ENCODE measurements at places on chromosomes 1 and 21.

GRCh38 chr1:199688133-199688676 lies 339.3 kb upstream of the NR5A2 start:
- no peak for DNase-seq

DNA sequence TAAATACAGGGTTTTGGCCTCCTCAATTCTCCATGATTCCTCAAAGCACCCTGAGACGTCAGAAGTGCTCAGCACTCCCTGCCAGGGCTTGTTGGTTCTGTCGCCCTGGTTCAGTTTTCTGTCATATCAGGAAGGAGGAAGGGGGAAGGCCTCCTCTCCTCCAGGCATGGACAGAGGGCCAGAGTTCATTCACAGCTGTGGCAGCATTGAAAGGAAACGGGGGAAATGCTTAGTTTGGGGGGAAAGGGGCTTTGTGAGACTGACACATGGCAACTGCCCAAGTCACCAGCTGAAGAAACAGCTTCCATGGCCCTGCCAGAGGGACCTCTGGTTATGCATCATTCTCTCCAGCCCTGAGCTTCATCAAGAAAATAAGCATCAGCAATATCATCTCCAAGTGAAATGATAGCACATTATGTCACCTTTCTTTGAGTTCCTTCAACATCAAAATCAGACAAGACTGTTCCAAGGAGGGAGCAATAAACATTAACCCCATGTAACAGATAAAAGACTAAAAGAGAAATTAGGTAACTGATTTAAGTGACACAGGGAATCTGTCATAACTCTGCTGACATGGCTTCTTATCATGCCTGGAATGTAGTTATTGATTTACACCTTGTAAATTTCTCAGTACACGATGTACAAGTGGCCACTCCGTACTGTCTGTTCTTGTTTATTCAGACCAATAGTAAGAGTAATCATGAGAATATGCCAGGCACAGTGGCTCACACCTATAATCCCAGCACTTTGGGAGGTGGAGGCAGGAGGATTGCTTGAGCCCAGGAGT lies 103.2 kb upstream of the SLC25A33 start:
- no peak for DNase-seq

GRCh38 chr1:5768014-5768413 lies 224.2 kb downstream of the NPHP4 start:
- DNase-seq, result no peak

DNA sequence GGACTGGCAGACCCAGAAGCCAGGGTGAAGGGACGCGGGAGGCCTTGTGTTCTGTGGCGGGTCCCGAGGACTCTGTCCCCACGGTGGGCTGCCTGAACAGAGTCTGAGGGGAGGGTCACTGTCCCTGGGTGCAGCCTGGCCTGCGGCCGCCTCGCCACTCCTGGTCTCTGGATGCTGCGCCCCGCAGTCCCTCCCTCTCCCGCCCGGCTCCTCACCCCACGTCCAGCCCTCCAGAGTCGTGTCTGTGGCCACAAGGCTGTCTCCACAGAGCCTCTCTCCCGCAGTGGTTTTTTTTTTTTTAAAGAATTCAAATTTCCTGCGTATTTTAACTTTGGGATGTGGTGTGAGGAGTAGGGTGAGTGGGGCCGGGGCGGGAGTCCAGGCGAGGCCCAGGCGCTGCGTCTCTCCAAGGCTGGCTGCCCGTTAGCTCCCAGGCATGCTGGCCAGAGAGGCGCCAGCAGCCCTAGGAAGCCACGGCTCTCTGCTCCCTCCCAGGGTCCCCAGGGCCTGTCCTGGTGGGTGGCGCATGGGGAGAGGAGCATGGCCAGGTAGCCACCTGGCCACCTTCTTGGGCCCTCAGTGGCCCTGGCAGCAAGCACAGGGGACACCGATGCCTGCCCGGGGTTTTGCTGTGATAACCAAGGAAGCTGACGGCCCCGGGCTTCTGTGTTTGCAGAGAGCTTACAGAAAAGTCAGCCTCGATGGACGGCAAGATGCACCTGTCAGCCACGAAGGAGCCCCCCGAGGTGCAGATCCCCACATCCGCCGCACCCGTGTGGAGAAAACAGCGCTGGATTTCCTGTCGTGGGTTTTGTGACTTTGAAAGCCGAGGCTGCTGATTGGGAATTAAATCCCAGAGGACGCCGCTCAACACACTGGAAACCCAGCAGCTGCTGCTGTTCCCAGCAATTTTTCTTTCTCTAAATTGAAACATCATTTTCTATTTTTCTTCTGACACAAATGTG lies 72.8 kb downstream of the MORN1 start:
- no peak for DNase-seq

GRCh38 chr1:160853014-160853413 lies 9.7 kb downstream of the CD244 start:
- DNase-seq, result no peak

GRCh38 chr1:160711276-160711601 lies 383 bp downstream of the CD48 start:
- no peak for DNase-seq

GRCh38 chr1:233393926-233394680 lies 66.6 kb downstream of the MAP3K21 start:
- DNase-seq, result no peak

GRCh38 chr1:216883518-216883917 lies 160.3 kb upstream of the ESRRG start:
- no peak for DNase-seq

DNA sequence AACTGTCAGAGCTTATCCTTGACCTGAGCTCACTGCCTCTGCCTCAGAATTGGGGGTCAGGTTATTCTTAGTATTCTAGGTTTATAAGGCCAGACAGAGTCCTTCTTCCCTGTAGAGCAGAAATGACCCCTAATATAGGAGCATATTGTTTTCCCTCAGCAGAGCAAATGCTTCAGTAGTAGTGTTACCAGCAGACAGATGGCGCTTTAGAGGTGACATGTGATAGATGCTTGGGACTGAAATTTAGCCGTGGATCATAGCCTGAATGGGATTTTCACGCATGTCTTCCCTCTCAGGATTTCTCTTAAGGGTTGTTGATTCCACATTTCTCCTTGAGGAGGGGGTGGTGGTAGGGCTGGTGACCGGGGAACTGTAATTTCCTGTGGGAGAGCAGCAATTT lies 24.5 kb downstream of the ADARB1 start:
- no peak for DNase-seq

DNA sequence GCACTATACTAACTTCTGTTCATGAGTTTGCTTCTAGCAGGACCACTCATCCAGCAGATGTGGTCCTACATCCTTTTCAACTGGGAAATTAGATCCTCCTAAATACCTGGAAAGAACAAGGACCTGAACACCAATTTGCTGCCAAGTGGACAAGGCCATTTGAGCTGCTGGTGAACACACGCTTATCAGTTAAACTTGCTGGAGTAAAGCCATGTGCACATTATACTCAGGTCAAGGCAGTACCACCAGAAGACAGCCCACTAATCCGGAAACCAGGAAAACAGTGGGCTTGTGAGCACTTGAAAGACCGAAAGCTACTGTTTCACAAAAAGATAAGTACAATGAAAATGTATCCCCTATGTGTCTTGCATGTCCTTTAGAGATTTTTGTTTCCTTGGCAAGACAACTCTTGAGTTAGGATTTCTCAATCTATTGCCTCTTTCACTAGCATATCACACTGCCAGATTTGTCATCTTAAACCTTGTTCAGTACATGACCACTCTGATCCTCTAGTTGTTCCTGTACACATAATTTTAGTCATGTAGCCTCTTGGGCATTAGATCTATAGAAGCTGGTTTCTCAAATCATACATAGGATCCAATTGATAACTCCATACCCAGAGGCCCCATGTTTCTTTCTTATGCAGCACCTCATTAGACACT lies 4.5 kb upstream of the REN start:
- no peak for DNase-seq

- no peak for DNase-seq
These were observed 25.8 kb upstream of the PPT1 start for GRCh38 chr1:40122855-40123254.

GRCh38 chr1:28510273-28510969 lies 4.6 kb downstream of the RCC1 start:
- DNase-seq, result no peak

GRCh38 chr1:99546432-99547416 lies 99.2 kb upstream of the PALMD start:
- no peak for DNase-seq

GRCh38 chr1:164742745-164743144 lies 183.8 kb downstream of the PBX1 start:
- DNase-seq, result no peak
